Astrocyte of the spinal cord (primary cell): ENCODE measurements at places on chromosomes 5 and 9.

- DNase-seq = no peak
Measured at GRCh38 chr9:137007816-137008270, 11.5 kb upstream of the CLIC3 start.

- no peak for DNase-seq
Measured at GRCh38 chr9:114272739-114273431, 50.0 kb upstream of the ORM1 start.

GRCh38 chr9:18626046-18626698, 152.2 kb downstream of the ADAMTSL1 start:
- DNase-seq = no peak

- no peak for DNase-seq
Measured at GRCh38 chr5:129204525-129204924, 110.0 kb downstream of the ISOC1 start.

DNA sequence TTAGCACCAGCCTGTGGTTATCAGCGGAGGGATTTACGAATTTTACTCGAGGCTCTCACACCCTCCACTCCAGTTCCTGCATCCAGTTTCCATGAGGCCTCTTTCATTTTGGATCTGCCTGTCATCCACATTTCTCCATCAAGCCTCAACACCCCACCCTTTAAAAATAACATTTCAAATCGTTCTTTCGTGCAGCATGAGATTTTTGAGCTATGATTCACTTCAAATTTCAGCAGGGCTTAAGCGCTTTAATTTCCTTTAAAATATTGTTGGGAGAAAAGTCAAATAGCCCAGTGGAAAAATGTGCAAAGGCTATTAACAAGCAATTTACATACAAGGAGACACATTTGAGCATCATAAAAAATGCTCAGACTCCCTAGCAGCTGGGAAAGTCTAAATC, 103.2 kb downstream of the MSX2 start:
- peak; percentile 31 for DNase-seq

DNA sequence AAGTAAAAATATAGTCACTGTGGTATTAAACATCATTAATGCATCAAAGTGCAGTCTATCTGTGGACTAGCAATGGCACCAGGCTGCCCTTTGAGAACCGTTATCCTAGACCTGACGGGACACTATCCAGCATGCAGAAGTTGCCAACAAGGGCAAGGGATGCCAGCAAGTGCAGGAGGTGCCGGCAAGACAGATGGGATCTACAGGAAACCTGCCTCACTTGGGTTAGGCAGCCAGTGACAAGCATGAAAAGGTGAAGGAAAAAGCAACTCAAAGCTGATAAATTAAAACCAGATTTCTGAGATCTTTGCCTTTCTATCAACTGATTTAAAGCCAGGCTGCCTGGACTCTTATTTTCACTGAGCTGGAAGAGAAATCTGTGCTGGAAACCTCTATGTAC, 315.2 kb upstream of the PDE4D start:
- no peak for DNase-seq

DNA sequence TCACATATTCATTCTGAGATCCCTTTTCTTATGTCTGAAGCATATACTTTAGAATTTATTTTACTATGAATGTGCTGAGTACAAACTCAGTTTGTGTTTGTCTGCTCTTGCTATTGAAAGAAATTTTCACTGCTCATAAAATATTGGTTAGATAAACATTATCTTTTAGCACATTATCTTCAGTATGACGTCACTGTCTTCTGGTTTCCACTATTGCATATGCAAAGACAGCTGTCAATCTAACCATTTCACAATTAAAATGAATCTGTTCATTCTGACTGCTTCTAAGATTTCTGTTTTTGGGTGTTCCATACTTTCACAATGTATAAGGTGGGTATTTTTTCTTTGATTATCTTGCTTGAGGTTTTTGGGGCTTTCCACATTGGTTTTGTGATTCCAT, 526.2 kb upstream of the CDH6 start:
- DNase-seq = no peak

DNA sequence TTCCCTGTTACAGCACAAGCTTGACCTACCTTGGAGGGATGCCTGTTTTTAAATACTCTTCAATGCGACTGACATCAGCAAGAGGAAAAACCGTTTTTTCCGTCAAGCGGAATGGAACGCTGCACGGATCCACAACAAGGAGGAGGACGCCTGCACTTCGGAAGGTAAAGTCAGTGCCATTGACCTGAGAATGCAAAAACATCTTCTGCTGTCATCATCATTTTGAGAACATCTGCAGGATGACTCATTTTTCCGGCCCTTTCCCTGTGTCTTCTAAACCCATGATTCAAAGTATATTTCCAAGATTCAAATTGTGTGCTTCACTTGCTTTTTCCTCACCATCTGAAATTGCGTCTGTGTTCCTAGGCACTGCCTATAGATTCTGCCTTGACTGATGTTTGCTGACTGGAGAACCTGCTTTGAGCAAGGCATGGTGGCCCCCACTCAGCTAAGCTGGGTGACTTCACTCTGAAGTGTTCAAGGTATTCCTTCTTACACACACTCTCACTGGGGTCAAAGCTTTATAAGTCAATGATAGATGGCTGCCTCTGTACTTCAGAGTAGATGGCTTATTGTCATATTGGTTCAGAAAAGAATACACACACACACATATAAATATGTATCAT, 78.1 kb downstream of the CEMIP2 start:
- DNase-seq = peak; percentile 22

DNA sequence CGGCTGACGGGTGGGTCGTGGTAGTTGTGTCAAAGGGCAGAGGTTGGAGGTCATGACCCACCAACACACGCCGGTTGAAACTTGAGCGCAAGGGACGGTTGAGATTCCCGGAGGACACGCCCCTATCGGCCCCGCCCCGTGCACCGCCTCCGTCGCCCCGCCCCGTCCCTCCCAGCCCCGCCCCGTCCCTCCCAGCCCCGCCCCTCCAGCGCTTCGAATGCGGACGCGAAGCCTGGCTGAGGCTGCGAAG, 226 bp upstream of the RANBP17 start:
- no peak for DNase-seq

GRCh38 chr5:79845448-79846197, 145.4 kb downstream of the MTX3 start:
- DNase-seq = peak; percentile 59

- DNase-seq = no peak
Measured at GRCh38 chr9:71897577-71897976, 13.4 kb downstream of the ABHD17B start.

- no peak for DNase-seq
Measured at GRCh38 chr9:98256756-98257155, 1.3 kb upstream of the TBC1D2 start.

DNA sequence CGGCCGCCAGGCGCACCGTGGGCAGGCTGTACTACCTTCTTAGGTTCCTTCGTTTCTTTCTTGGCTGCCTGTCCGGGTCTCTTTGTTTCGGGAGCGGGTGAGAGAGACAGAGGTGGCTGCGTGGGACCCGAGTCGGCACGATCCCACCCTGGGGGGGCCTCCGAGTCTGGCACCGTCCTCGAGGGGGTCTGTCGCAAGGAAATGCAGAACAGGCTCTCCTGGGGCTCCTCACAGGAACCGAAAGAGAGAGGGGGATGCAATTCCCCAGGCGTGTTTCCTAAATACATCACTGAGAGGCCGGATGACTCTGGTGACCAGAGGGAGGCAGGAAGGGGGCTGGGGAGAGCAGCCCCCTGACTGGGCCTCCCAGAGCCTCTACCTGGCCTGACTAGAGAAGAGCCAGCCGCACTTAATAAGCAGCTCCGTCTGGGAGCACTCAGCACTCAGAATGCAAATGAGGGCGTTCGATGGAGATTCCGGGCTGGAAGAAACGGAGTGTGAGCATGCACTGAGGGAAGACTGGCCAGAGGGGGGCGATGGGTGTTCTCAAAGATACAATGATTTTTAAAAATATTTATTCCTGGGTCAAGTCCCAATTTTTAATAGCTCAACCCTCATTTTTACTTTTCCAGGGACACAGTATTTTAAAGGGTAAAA, 11.7 kb upstream of the INPP5E start:
- DNase-seq = no peak

DNA sequence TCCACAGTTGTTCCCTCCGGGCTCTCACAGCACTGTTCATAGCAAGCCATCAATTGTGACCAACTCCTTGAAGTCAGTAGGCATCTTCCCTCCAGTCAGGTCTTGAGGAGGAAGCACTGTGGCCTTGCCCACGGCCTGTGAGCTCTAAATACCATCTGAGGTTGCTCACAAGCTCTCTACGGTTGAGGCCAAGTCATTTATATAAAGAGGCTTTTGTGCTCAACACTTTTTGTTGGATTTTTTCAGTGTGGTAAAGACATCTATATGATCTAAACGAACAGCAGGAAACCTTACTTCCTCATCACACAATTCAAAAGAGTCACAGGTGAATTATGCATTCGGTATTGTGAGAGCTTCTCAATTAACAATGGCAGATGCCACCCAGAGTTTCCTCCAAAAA, 97.3 kb downstream of the ZNF462 start:
- DNase-seq = no peak

DNA sequence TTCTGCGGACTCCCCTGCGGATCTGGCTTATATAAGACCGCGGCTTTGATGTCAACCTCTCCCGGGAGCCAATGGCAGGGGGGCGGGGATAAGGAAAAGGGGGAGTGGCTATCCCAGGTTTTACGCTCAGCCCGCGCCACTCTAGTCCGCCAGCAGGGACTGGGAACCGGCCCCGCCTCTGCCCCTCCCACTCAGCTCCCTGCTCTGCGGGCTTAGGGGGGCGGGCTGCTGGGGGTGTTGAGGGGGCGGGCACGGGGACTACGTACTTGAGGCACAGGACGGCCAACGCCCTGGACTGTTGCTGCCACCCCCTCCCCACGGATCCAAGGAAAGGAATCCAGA, at the start of gene HAND1:
TSS of gene HAND1 (minus strand) at position 4 of the 342 bp plus-strand sequence. CDS start 219 bp downstream, outside the sequence.
- no peak for DNase-seq

GRCh38 chr9:129496473-129497004, 124.4 kb downstream of the C9orf50 start:
- DNase-seq = peak; percentile 99
